ENCODE measurements at places on chromosomes 7 and 10.
A peak's percentile ranks its signal among the peaks of the same experiment; 100 is the strongest.

GRCh38 chr10:65786279-65786678 lies 1139.6 kb upstream of the LRRTM3 start:
- DNase-seq: no peak

- DNase-seq: no peak
Measured at GRCh38 chr10:51301644-51302043, 227.4 kb downstream of the PRKG1 start.

GRCh38 chr7:50409856-50410745 lies 40.0 kb downstream of the FIGNL1 start:
- DNase-seq: peak; percentile 62

- DNase-seq: no peak
Measured at GRCh38 chr10:114881901-114882300, 56.1 kb upstream of the TRUB1 start.

DNA sequence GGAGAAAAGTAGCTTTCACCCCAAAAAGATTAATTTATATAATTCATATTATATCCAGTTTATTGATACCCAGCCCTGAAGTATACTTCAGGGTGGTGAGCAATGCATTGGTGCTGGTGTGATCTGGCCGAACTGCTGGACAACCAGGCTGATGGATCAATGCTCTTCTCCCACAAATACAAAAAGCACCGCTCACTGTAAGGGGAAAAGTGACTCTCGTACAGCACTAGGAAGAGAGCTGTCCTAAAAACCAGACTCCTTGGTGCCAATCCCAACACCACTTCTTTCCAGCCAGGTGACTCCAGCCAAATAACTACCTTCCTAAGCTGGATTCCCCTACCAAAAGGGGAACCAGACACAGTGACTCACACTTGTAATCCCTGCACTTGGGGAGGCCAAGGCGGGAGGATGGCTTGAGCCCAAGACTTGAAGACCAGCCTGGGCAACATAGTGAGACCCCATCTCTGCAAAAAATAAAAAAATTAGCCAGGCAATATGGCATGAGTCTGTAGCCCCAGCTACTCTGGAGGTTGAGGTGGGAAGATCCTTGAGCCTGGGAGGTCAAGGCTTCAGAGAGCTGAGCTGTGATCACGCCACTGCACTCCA lies 13.1 kb upstream of the TNPO3 start:
- DNase-seq: no peak

DNA sequence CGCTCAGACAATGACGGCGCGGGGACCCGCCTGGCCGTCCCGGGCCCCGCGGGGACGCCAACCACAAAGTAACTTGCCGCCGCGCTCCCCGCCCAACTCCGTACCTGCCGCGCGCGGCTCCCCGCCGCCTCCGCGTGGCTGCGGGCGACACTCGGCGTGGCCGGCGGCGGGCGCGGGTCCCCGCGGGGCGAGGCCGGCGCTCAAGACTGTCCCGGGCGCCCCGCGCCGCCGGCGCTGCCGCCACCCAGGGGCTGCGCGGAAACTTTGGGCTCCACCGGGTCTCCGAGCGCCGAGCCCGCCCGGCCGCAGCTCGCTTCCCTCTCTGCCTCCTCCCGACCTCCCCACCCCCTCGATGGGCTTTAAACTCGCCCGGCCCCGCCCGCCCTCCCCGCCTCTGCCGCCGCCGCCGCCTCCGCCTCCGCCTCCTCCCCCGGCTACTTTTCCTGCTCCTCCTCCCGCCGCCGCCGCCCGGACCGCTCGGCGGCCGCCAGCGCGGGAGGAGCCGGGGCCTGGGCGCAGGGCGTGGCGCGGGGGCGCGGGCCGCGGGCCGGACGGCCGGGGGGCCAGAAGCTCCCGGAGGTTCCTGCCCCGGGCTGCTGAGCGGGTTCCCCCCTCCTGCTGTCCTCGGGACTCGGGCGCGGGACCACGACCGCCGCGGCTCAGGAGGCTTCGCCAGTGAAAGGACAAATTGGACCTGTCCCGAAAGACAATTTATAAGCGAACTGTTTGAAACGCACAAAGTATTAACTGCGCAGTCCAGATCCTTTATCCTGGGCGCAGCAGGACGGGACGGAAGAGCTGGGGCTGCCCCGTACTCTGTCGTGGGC lies 10.6 kb upstream of the GRB10 start:
- peak; percentile 16 for DNase-seq

Data from activated CD8-positive, alpha-beta T cell treated with anti-CD3 and anti-CD28 coated beads for 36 hours (primary cell).